Progenitor cell of endocrine pancreas (in vitro differentiated cells): ENCODE measurements at places on chromosomes 13 and 19.

GRCh38 chr19:38737921-38738737, 6.1 kb downstream of the CAPN12 start:
- no peak for DNase-seq

DNA sequence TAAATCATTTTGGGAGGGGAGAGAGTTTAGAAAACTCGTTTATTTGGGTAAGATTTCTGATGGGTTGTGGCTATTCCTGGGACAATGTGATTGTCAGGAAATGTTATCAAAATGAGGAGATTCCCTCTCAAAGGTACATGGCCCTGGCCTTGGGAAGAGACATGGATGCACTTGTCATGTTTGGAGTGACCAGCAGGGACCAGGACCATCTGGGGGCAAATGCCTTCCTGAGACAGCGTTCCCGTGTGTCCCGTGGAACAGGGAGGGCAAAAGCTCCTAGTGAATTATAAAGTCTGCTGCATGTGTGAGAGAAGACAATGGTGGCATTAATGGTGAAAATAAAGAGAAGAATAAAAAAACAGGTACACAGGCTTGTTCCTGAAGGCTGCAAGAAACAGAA, 317.3 kb downstream of the ZNF536 start:
- no peak for DNase-seq

DNA sequence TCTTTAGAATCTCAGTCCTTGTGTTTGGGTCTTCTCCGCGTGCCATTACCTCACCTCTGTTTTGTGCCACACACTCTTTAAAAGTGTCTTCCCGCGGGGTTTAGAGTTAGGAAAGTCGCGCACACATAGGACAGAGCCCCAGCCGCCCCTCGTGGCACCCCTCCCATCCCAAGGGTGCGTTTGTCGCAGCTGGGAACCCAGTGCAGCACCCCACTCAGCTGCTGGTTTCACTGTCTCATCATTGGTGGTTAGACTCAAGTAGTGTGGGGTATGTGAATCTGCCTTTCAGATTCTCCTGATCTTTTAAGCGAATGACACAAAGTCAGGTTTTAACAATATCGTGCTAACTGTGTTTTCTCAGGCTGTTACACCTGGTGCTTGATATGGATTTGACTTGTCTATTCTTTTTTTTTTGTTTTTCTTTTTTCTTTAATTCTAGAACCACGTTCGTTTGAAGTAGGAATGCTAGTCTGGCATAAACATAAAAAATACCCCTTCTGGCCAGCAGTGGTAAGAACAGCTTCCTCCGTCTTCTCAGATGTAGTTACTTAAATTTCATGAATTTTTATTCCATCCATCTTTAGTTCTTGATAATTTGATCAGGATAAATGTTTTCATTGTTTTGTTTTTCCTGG, 19.5 kb upstream of the NDUFS7 start:
- DNase-seq, result no peak

DNA sequence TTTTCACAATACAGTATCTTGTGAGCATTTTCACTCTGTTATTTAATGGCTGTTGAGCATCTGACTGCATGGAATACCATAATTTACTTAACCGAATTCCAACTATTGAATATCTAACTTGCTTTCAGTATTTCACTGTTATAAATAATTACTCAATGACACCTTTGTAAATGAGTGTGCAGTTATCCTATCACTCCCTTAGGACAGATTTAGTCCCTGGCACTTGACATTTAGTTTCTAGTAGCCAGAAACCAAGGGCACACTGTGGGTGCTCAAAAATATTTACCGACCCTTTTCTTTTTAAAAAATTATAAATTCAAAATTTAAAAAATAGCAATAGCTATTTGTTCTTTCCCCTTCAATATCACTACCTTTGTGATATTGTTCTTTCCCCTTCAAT, 258.8 kb downstream of the DCLK1 start:
- DNase-seq, result no peak

GRCh38 chr19:29639086-29639485, 26.2 kb upstream of the PLEKHF1 start:
- DNase-seq, result no peak

- no peak for DNase-seq
Observed at GRCh38 chr19:18995804-18996241, 37.5 kb downstream of the SUGP2 start.

GRCh38 chr13:74907788-74908187, 574.2 kb downstream of the TBC1D4 start:
- no peak for DNase-seq

- no peak for DNase-seq
Observed at GRCh38 chr19:41276231-41276630, 12.1 kb downstream of the HNRNPUL1 start.

- DNase-seq, result no peak
Observed at GRCh38 chr19:19578252-19578651, 40.2 kb downstream of the CILP2 start.

DNA sequence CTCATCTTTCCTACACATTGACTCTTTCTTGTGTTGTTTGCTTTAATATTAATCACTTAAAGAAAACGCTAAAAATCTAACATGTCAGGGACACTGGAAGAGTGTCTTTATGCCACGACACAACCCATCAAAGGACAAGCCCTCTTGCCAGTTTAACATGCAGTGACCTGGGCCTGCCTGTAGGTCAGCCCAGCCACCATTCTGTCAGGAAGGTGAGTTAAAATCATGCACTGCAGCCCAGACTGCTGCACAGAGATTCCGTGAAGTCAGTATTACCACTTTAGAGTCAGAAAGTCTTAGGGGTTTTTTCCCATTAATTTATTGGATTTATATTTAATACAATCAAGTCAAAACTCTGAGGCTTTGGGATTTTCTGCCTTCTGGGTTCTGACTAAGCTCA, 58.0 kb downstream of the TNFRSF19 start:
- no peak for DNase-seq

- no peak for DNase-seq
Observed at GRCh38 chr13:73835138-73835721, 299.0 kb downstream of the KLF12 start.

DNA sequence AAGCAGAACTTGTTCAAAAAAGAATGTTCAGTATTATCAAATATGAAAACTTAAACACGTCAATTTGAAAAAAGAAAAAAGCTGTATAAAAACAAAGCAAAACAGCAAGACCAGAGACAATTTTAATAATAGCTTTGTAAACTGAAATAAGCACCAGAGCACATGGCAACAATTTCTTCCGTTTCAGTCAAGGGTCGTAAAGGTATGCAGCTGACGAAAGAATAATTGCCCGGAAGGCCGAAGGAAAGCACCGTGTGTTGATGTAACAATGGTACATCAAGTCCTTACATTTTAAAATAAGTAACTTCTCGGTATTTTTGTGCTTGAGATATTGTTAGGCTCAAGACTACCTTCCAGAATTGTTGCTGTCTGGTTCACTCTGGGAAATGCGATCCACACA, 1.7 kb downstream of the PROSER1 start:
- DNase-seq, result no peak

DNA sequence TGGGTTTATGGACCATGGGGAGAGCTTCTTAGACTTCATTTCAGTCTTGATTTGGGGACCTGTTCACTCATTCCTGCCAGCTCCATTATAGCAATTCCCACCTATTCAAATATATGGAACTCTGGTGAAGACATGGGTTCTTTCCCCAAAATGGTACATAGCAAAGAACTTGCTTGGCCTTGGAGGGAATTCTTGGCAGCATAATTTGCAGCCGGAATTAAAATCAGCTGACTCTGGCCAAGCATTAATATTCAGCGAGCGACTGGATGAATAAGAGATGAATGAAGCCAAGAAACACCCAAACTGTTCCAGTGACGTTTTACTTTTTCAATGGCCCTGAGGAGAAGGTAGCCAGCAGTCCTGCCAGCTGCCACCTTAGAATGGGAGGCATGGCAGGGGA, 88.4 kb upstream of the SOX1 start:
- DNase-seq, result no peak

DNA sequence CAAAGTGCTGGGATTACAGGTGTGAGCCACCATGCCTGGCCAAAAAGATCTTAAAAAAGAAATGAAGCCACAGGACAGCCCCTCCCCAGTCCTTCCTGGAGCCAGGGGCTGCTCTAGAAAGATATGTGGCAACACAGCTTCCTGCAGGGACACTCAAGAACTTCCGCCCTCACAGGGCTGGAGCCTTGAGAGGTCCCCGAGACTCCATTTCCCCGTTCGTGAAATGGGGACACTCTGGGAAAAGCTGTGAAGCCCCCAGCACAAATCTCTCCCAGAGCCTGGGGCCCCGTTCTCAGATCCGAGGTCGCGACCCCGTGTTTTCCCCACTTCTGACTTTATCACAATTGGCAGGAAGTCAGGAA, 2.5 kb upstream of the GPX4 start:
- DNase-seq, result no peak

DNA sequence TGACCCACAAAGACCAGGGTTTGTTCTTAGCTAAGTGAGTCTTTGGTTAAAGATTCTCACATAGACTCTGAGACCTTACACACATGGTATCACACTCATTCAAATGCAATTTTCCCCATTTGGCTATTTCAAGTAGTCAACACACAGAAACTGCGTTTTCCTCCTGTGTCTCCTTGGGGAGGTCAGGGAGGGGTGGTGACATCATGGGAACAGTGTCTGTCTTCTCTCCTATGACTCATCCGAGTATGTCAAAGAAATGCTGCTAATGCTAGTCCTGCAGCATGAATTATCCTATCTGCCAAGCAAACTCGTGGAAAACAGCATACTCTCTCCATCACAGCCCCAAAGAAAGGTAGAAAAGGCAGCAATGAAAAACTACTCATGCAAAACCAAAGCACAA, 100.2 kb downstream of the ENOX1 start:
- no peak for DNase-seq

GRCh38 chr19:39413911-39414608, 1.6 kb downstream of the PLEKHG2 start:
- no peak for DNase-seq

- DNase-seq, result no peak
Observed at GRCh38 chr19:33686687-33687480, 65.1 kb downstream of the CHST8 start.

DNA sequence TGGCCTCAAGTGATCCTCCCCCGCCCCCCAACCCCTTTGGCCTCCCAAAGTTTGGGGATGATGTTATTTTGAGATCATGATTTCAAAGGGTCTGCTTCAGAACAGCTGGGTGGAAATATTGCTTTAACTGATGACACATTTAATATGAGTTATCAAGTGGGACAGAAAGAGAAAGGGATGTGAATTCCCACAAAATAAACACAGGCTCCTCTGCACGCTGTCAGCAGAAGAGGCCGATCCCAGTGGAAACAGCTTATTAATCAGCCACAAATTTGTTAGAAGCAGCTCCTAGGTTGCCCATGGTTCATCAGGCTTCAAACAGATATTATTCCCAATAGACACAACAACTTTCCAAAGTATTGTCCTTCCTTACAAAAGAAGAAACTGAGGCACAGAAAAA, 4.7 kb downstream of the DCLK1 start:
- DNase-seq, result no peak

GRCh38 chr19:3671680-3672574, 28.3 kb downstream of the PIP5K1C start:
- DNase-seq, result no peak

GRCh38 chr19:7678971-7679751, 1.5 kb upstream of the TRAPPC5 start:
- no peak for DNase-seq

DNA sequence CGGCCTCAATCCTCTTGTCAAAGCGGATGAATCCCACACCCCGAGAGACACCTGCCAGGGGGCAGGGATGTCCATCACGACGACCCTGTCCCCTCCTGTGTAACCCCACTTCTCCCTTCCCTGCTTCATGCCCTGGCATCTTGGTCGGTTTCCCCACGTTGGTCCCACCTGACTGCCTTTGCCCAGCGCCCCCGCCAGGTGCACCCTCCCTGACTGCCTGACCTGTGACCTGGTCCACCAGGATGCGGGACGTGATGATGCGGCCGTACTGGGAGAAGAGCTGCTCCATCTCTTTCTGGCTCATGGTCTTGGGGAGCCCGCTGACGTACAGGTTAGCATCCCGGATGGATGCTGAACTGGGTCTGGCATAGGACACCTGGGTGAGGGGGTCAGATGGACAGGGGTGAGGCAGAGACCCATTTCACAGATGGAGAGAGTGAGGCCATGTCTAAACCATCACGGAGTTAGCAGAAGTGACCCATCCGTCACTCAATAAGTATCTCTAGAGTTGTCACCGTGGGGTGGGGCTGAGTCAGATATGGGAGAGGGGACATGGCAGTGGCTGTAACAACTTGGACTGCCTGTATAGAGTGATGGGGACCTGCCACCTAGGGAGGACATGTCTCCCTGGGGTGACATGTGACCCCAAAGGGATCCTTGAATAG, 22.5 kb downstream of the ELAVL3 start:
- no peak for DNase-seq

DNA sequence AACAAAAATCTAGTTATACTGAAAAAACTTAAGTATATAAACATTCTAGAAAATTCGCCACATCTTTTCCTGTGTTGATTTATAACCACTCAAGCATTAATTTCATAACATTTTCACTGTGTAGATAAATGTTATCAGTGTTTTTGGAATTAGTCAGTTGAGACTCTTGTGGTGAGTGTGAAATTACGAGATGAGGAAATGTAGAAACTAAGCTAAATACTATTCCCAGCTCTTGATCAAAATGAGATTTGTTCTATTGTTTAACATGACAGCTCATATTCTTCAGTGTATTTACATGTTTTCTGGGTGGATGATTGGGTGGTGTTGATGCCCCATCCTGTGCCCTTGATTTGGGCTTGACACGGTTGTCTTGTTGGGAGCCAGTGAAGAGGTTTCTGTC, 406.8 kb downstream of the DACH1 start:
- no peak for DNase-seq

- no peak for DNase-seq
Observed at GRCh38 chr13:21526707-21527540, 67.8 kb upstream of the ZDHHC20 start.

GRCh38 chr19:28575816-28576215, 637.1 kb downstream of the UQCRFS1 start:
- DNase-seq, result no peak

GRCh38 chr13:107531816-107532215, 683.5 kb downstream of the LIG4 start:
- no peak for DNase-seq

- DNase-seq, result peak; percentile 57
Observed at GRCh38 chr19:3324405-3324856, 42.0 kb upstream of the NFIC start.

DNA sequence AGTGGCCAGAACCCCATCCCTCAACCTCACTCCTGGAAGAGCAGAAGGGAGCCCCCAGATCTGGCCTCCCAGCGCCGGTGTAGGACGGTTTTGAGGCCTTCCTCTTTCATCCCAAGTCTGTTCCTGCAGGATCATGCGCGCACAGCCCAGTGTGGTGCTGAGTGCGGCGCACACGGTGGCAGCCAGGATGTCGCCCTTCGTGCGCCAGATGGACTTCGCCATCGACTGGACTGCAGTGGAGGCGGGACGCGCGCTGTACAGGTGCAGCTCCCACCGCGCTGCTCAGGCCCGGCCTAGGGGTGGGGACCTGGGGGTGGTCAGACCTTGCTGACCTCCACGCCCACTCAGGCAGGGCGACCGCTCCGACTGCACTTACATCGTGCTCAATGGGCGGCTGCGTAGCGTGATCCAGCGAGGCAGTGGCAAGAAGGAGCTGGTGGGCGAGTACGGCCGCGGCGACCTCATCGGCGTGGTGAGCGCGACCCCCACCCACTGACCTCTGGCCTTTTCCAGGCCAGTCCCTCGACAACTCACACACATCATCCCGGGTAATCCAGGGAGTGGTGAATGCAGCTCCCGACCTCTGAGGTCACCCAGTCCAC, 14.8 kb downstream of the PNPLA6 start:
- no peak for DNase-seq

- no peak for DNase-seq
Observed at GRCh38 chr13:74316547-74316946, 182.3 kb upstream of the KLF12 start.

GRCh38 chr19:48249502-48250014, 6.2 kb downstream of the CARD8 start:
- no peak for DNase-seq
